ENCODE measurements at places on chromosomes 6 and 20.

- no peak for DNase-seq
These were observed 49.4 kb upstream of the SLC22A23 start for GRCh38 chr6:3506200-3506599.

GRCh38 chr6:147770221-147770620 lies 261.7 kb downstream of the SAMD5 start:
- no peak for DNase-seq

GRCh38 chr20:12395353-12395752 lies 477.7 kb downstream of the BTBD3 start:
- no peak for DNase-seq

DNA sequence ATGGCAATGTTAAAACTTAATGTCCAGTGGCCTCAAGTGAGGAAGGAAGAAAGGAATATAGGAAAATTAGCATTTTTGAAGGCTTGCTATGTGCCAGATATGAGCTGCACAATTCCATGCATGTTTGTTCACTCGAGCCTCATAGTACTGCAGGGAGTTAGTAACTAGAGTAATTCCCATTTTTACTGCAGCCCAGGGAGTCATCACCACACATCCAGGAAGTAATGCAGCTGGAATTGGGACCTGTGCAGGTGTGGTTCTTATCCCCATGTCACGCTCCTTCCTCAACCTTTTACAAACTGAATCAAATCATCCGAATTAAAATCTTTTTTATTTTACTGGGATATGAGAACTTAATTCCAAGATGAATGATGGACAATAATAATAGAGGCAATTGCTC lies 149.5 kb upstream of the MAFB start:
- DNase-seq: no peak

DNA sequence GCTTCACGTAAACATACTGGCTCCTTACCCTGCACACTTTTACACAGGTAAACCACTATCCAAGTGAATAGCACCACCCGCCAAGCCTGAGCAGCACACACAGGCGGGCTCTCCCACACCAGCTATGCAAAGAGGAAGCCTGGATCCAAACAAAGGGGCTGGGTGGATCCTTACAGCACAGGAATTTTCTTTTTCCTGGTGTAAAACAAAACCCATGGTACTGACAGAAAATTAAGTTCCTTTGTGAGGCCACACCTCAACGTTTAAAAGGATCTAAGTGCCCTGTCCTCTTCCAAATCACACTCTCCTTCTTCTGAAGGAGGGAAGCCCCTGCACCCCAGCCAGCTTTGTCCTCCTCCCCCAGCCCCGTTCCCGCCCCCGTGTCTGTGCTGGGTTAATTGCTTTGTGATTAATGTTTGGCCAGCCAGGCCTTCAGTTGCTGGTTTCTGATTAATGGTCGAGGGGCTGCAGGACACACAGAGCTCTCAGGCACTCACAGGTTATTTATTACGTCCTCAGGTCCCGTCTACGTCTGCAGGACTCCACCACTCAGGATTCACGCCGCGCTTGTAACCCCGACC lies 6.1 kb downstream of the DACT2 start:
- no peak for DNase-seq

DNA sequence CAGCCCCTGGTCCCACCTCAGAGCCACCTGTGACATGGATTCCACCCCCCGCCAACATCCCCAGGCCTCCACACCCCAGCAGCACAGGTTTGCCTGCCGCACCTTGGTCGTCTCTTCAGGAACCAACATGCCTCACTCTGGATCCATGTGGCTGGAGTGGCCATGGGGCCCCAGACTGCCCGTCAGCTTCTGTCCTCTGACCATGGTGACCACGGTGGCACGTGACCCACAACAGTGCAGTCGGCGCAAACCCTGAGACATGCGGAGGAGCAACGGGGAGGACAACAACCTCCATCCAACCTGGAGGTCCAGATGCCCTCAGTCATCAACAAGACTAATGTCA lies 85.6 kb downstream of the ANKRD60 start:
- DNase-seq: peak; percentile 42

- no peak for DNase-seq
These were observed 182.5 kb upstream of the JARID2 start for GRCh38 chr6:15063253-15063853.

DNA sequence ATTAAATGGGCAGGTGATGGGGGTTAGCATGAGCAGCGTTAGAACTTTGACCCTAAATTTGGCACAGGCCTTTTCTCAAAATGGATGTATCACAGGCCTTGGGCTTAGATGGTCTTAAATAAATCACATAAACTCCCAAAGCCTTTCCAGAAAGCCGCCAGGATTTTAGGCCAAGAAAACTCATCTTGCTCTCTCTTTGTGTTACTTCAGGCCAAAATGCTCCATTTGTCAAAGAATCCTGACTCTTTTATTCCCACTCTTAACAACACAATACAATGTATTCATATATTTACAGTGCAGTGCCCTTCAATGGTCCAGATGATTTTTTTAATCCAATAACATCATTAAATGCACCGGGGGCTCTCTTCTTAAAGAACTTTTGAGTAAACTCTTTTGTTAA lies 5.9 kb upstream of the TCP11 start:
- no peak for DNase-seq

DNA sequence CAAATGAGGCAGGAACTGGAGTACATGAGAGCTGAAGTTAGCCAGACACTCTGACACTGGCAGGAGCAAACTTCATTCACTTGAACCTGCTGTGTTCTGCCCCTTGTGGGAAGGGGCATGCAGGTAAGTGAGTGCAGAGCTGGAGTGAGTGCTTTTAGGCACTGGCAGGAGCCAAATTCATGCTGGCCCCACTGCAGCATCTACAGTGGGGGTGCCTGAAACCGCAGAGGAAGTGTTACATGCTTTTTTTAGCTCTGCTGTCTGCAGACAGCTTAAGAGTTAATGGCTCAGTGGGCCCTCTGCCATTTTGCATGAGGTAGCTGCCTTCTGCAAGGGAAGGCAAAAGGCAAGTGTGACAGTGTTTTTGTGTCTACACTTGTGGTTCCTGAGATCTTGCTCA lies 167.9 kb upstream of the SYNCRIP start:
- no peak for DNase-seq

DNA sequence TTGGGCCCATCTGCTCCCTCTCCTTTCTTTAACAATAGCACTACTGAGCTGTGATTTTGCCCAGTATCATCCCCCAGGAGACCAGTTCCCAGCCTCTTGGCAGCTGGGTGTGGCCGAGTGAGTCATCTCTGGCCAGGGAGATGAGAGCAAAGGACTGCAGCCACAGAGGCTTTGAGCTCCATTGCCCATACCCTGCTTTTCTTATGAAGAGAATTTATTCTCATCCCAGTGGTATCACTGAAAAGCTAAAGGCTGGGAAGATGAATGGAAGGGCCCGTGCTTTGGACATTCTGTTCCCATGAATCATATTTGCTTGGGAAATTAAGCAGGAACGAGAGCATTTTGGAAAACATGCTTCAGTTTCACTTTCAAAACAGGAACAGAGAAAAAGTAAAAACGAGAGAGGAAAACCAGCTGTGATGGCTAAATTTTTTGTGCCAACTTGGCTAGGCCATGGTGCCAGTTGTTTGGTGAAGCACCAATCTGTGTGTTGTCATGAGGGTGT lies 14.9 kb downstream of the CST3 start:
- no peak for DNase-seq

Measured in left forelimb (tissue), 1 donor.